H54 (cell line): ENCODE measurements at places on chromosomes 6 and 20.

DNA sequence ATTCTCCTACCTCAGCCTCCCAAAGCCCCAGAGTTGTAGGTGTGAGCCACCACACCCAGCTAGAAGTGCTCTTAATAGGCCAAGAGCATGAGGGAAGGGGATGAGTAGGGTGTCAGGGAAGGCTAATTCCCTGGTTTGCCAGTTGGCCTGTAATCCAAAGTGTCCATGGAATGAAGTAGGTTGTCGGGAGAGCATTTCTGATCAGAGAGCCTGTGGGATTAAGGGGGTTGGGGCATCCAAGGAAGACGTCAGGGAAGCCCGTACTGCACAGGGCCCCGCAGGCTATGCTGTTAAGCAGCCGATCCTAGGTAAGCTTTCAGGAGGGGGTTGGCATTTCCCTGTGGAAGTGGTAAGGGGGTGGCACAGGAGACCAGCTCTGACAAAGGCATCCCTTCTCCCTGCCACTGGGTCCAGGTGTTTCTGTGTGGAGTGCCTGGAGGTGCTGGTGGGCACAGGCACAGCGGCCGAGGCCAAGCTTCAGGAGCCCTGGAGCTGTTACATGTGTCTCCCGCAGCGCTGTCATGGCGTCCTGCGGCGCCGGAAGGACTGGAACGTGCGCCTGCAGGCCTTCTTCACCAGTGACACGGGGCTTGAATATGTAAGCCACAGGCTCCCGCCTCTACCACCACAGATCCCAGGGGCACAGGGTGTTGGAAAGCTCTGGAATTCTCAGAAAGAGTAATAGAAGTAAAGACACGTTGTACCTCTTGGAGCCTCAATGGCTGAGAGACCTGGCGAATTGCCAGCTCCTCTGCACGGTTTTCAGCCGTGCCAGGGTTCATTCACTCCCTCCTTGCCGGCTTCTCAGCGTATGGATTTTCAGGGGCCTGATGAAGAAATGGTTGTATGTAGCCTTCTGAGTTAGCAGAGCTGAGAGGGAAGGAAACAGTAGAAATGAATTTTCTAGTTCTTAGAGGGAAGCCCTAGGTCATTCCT lies 21.4 kb upstream of the MAPRE1 start:
- no peak for DNase-seq

DNA sequence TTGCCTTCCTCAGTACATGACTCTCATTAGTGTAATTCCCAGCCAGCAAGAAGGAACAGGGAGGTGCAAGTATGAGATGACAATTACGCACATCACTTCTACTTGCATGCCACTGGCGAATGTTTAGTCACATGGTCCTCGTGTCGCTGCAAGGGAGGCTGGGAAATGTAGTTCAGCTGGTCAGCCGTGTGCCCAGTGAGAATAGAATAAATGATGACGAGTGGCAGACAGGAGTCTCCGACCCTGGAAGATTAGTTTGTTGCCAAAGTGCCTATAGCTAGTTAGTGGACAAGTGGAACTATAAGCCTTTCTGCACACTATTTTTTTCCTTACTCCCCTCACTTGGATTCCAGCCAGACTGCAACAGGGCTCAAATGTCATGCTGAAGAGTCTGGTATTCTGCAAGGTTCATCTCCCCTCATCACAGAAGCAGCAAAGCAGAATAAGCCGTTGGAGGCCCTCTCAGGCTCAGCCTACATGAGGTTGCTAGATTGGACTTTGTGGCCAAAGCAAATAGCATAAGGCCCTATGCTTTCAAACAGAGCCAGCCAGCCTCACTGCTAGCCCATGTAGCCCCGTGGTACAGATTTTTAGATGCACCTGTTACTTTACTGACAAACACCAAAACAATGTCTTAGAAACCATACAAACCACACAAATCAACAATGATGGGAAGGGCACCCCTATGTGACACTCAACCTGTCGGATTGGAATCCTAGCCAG lies 9.7 kb downstream of the LINC00237 start:
- peak; percentile 82 for DNase-seq

- no peak for DNase-seq
These were observed 636 bp downstream of the RCAN2 start for GRCh38 chr6:46490425-46491200.

DNA sequence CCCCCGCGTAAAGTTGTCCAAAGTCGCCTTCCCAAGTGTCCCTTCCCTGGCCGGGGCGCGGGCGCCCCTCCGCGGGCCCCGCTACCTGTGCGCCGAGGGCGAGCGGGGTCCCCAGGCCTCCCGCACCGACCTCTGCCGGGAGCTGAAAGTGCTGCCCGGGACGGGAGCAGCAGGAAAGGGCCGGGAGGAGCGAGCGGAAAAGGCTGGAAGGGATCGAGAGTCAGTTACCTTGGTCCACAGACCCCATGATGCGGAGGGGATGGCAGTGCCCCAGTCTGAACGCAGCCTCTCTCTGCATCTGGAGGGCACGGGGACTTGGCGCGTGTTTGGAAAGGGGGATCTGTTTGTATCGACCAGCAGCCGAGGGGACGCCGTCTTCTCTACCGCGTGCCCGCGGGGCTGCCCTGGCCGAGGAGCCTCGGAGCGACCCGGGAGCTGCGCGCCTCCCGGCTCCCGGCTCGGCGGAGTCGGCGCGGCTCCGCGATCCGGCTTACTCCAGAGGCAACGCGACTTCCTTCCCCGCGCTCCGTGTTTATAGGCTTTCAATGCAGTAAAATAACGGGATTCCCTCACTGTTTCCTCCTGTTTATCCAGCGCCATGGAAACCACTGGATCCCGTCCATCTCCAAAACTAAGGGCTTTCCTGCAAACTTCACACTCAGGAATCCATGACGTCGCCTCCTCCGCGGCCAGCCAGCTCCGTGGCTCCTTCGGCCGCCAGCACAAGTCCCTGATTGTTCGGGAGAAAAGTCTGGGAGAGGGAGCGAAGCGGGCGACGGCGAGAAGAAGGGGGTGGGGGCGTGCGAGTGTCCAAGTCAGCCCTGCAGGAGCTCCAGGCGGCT lies 20.0 kb upstream of the NFATC2 start:
- DNase-seq = peak; percentile 61

DNA sequence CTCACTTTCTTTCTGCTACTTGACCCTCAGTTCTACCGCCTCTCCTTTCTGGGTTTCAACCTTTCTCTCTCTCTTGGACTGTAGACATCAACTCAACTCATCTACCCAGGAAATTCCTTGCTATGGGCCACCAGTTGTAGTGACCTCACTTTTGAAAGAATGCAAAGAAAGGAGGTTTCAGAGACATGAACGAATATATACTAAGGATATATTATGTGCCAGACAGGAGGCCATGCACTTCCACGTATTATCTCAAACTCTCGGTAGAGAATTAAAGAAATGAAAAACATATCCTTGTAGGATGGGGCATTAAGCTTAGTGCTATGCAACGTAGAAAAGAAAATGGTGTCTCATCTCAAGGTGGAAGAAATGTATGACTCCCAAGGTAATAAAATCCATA lies 67.3 kb upstream of the NT5E start:
- no peak for DNase-seq

DNA sequence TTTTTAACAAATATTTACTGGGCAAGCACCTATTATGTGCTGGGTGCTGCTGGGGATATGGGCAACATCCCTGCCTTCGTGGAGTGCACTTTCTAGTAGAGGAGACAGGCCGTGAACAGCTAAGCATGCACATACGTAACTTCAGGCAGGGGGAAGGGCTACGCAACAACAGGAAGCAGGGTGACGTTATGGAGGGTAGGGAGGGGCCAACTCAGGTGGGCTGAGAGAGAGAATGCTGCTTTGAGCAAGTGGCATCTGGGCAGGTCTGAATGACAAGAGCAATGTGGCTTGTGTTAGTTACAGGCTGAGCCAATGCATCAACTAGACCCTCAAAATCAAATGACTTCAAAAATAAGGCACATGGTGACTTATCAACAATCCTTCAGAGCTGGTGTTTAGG lies 112.1 kb downstream of the CDC5L start:
- DNase-seq = no peak

DNA sequence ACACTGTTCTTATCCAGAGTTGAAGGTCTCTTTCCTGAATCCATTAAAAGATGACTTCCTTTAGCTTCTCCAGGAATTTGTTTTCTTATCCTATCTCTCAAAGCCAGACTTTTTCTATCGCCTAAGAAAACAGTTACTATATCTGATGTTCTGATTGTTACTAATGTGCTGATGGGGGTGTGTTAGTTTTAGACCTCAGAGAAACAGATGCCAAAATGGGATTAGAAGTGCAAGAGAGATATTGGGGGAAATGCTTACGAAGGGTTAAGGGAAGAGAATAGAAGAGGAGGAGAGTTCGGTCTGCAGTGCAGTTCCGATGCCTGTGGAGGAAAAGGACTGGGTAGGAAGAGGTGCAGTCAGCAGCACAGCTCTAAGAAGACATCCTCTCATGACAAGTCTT lies 35.7 kb upstream of the ADGRG6 start:
- DNase-seq = no peak

DNA sequence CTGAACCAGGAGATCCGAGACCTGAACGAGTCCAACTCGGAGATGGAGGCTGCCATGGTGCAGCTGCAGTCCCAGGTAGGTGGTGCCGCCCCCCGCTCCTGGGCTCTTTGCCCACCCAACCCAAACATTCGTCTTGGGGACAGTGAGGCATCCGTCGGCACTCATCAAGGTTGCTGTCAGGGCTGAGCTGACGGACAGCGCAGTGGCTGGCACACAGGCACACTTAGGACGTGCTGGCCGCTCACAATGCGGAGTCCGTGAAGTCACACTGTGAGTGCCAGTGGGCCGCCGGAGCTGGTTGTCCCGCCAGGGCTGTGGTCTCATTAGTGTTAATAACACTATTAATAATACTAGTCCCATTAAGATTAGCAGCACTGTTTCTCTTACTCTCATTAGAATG lies 18.2 kb upstream of the PCMTD2 start:
- no peak for DNase-seq

GRCh38 chr6:41449399-41450245 lies 96.6 kb upstream of the FOXP4 start:
- no peak for DNase-seq

DNA sequence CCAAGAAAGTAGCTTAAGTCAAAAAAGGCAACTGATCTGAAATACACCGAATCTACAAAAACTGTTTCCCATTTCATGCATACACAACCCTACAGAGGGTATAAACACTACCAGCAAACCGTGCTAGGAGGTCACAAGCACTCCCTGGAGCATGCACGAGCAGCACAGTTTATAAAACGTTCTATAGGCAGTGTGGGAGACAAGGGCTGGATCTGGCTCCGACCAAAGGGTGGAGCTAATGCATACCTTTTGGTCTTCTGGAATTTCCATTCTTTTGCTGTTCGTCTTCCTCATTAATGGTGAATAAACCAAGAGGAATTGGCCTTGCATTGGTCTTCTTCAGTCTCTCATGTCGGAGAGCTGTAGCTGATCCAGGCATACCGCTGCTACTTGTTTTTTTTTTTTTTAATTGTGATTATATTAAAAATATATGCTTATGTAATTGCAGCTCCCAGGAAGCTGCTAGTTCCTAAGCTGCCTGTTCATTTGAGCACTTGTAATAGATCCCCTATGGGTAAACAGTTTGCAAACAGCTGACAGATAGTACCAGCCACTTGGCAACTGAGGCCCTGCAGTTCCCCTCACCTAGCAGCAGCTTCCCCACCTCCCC lies 24.5 kb downstream of the MAP7 start:
- no peak for DNase-seq

DNA sequence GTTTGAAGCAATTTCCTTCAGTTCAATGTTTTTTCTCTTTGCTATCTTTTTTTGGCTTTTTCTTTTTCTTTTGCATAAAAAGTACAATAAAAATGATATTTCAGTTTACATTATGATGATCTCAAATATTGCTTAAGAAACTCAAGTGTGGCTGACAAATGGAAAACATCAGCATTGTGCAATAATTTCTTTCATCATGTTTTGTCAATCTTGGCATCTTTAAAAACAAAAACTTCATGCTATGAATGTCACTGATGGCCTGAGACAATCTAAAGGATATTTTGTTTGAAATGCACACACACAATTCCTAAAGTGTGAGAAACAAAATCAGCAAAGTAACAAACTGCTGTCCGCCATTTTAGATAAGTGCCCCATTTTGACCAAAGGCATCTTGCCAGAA lies 13.9 kb upstream of the MTCL3 start:
- DNase-seq = no peak

DNA sequence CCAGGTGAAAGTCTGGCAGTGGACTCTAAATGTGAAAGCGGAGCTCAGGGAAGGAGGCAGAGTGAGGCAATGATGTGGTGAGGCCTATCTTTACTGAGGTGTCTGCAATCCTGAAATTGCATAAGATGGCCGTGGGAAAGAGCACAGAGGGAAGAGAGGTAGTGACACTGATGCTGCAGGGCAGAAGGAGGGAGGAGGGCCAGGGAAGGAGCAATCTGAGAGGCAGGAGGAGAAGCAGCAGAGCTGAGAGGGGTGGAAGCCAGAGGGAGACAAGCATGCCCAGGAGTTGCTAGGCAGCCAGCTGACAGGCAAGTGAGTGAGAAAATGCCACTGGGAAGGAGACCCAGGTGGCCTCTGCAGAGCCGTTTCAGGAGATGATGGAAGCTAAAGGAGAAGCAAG lies 97.4 kb upstream of the CNR1 start:
- DNase-seq = no peak

DNA sequence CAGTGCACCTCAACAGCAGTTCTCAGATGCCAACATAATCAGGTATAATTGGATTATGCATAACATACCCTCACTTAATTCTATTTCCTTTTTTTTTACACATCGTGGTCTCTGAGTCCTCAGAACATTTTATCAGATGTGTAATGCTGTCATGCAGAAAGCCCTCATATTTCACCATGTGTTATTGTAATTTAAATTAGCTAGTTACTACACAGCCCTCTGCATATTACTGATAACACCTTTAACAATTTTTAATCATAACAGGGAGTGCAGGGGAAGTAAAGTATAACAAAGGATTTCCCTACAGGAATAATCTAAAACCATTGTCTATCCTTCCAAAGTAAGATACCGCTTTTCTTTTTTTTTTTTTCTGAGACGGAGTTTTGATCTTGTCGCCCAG lies 91.9 kb upstream of the CCDC28A start:
- DNase-seq = no peak

GRCh38 chr20:36642136-36642535 lies 3.9 kb downstream of the SLA2 start:
- no peak for DNase-seq

- DNase-seq = no peak
These were observed 7.9 kb downstream of the KIAA1755 start for GRCh38 chr20:38252292-38253288.

- no peak for DNase-seq
These were observed 46.7 kb upstream of the ISM1 start for GRCh38 chr20:13174402-13174801.

GRCh38 chr6:6518631-6519427 lies 69.7 kb upstream of the LY86 start:
- DNase-seq = no peak

DNA sequence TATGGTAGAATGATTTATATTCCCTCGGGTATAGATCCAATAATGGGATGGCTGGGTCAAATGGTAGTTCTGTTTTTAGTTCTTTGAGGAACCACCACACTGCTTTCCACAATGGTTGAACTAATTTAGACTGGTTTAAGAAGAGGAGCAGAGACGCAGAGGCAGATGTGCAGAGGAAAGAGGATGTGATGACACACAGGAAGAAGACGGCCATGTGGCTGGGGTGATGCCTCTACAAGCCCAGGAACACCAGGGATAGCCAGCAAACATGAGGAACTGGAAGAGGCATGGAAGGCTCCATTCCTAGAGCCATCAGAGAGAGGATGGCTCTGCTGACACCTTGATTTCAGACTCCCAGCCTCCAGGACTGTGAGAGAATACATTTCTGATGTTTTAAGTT lies 218.3 kb upstream of the DTNBP1 start:
- no peak for DNase-seq
